HCT116 (cell line): ENCODE measurements at places on chromosomes 6 and 20.

- no peaks in the 10 kb centered on the region for H3K4me1 ChIP-seq
- H3K27ac ChIP-seq: no peak overlapping the region
- H3K36me3 ChIP-seq: no peaks in the 10 kb centered on the region
Observed at GRCh38 chr6:81235512-81235911, 517.0 kb downstream of the TENT5A start.

- DNase-seq: no peak
- peak overlapping the region; percentile 95 for H3K4me3 ChIP-seq
- H3K36me3 ChIP-seq: no peaks in the 10 kb centered on the region
- no peaks in the 10 kb centered on the region for H3K27me3 ChIP-seq
Observed at GRCh38 chr20:3472105-3472504, 1.3 kb downstream of the ATRN start.

DNA sequence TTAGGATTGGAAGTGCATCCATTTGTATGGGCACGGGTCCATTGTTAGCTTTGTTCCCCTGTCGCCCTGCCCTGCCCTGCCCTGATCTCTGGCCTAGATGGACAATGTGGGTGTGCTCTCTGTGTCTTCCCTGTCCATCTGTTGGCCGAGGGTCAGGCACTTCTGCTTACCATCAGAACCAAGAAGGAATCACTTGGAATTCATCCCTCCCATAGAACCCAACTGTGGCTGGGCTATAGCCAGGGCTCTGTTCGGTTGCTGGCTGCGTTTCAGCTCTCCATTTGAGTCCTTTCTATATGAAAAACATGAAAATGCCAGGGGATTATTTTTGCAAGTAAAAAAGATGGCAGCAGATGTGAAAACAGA lies 26.6 kb upstream of the TULP4 start:
- no peak overlapping the region for H3K4me3 ChIP-seq
- no peak for DNase-seq
- no peak overlapping the region for H3K27ac ChIP-seq

- no peak for DNase-seq
- no peak overlapping the region for H3K27ac ChIP-seq
- no peaks in the 10 kb centered on the region for H3K36me3 ChIP-seq
- peaks cover 12% of the 10 kb centered on the region; the same call in 1 of the 2 replicates for H3K27me3 ChIP-seq
- no peaks in the 10 kb centered on the region for H3K4me1 ChIP-seq
Observed at GRCh38 chr6:72624557-72625160, 2.8 kb downstream of the KCNQ5 start.

DNA sequence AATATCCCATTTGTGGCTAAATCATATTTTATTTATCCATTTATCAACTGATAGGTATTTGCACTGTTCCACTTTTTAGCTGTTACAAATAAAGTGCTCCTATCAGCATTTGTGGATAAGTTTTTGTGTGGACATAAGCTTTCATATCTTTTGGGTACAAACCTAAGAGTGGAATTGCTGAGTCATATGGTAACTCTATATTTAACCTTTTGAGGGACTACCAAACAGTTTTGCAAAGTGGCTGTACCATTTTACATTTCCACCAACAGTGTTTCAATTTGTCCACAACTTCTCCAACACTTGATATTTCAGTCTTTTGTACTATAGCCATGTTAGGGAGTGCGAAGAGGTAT lies 23.6 kb upstream of the ECHDC1 start:
- H3K36me3 ChIP-seq: no peaks in the 10 kb centered on the region
- peak overlapping the region; percentile 60; the same call in 1 of the 2 replicates for H3K27ac ChIP-seq
- no peak for DNase-seq
- H3K4me1 ChIP-seq: peaks cover 20% of the 10 kb centered on the region
- H3K27me3 ChIP-seq: no peaks in the 10 kb centered on the region
